ENCODE measurements at places on chromosomes 2 and 18.

DNA sequence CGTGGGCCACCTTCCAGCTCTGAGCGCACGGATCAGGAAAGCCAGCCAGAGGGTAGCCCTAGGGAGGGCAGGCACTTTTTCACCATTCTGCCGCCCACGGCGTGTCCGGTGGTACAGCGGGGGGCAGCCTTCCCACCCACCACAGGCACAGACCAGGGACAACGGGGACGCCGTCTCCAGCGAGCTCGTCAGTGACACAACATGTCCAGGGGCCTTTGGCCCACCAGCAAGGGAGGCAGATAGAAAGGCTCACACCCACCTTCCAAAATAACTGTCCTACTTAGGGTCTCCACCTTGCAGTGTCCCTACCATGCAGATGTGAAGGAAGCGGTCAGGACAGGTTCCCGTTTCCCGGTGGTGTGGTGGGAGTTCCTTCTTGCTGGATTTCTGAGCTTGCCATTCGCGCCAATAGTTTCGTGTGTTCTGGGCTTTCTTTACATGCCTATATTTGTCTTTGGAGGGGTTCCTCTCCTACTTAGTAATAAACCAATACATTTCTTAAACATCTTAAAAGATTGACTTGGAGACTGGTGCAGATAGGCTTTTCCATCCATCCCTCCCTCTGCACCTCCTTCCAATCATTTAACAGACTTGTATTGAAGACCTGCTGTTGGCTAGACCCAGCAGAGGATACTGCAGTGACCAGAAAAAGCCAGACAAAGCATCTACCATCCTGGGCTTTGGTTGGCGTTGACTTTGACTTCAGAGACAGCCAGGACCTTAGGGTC lies 872 bp downstream of the ASB1 start:
- no peak for DNase-seq

DNA sequence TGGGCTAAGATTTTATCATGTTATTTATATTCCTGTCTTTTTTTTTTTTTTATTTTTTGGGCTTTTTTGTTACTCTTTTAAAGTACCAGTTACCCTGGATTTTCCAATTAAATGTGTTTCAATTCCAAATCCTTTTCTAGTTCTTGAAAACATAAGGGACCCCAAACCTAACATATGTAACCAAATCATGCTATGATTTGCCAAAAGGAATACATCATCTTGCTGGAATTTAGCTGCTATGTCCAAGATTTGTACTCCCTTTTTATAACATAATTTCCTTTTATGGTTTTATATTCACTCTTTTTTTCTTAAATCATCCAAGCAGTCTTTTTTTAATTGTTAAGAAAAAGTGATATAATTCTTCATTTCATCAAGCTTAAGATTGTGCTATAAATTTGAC lies 60.9 kb upstream of the DSEL start:
- no peak for DNase-seq

DNA sequence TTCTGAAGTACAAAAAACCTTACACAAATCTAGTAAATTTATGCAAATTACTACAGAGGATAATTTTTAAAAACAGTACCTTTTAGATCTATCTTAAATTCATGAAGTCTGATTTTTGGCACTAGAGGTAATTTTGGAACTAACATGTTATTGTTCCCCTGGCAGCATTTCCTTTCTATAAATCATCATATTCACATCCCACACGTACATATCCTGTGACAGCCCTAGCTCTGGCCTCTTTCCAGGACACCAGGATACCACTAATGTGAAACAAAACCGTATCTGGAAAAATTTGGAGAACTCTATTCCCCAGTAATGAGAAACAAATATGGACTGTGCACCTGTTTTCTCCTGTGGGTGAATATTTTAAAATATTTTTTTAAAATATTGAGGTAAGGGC lies 14.0 kb upstream of the BIRC6 start:
- no peak for DNase-seq

- no peak for DNase-seq
Measured at GRCh38 chr2:137566387-137566786, 397.9 kb upstream of the HNMT start.

DNA sequence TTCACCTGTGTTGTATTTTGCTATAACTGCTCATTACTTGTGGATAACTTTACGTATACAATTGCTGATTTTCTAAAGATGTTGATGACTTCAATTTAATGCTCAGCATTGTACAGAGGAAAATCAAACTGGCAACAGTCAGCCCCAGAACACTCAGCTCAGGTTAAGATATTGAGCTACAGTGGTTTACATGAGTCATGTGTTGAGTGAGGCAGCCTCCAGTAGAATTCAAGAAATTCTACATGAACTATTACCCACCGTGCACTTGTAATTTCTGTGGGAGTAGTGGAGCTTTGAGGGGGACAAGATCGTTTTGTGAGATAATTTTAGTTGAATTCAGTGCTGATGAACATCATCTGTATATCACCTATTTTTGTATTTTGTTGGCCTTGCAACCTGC lies 292.3 kb downstream of the ALPK2 start:
- no peak for DNase-seq

GRCh38 chr2:227025510-227025909 lies 138.5 kb downstream of the COL4A4 start:
- DNase-seq, result no peak

DNA sequence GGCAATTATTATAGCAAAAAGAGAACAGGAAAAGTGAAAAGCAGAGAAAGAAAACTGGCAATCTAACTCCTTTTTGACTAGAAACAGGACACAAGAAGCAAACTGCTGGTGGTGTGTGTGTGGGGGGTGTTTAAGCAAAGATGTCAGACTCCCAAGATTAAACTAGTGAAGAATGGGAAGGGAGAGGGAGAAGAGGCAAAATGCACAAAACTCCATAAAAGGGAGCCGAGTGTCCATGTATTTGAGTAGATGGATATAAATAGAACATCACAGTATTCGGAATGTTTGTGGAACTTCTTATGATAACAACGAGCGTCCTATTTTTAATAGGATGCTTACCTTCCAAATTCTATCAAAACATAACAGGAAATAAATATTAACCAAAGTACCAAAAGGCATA lies 179.8 kb upstream of the TRIB2 start:
- DNase-seq, result no peak

DNA sequence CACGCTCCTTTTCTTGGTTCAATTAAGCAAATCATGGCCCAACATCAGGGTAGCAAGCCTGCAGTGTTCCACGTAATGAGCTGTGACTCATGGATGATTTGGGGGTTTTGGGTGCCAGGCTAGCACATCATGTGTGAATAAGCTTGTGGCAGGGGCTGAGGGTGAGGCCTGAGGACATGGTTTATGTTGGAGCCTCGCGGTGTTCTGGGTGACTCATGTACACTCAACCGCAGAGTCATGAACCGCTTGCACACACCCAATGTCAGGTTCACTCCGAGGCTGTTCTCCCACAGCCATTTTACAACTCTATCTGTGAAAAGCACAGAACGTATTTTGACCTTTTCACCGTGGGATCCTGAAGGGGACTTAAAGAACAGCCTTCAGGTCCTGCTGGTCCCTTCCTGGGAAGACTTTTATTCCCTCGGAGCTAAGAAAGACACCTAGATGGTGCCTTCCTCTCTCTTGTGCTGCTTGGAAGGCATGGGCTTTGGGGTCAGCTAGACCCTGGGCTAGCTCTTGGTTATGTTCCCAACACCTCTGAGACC lies 139.9 kb upstream of the ZEB2 start:
- peak; percentile 65 for DNase-seq

GRCh38 chr2:88563129-88563528 lies 64.1 kb downstream of the EIF2AK3 start:
- no peak for DNase-seq

DNA sequence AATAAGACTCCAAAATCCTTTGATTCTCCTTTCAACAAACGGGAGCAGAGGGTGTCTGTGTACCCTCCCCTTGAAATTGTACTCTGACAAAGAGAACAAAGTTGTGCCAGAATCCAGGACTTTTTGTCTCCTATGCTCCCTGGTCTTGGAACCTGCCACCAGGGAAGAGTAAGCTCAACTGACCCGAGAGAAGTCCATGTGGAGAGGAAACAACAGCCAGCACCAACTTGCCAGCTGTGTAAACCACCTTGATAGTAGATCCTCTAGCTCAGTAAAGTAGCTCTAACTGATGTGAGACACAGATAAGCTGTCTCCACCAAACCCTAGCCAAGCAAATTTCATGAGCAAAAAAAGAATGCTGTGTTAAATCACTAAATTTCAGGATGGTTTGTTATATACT lies 46.9 kb downstream of the LNPK start:
- DNase-seq, result no peak

GRCh38 chr18:43830947-43831346 lies 553.7 kb upstream of the SYT4 start:
- DNase-seq, result no peak

DNA sequence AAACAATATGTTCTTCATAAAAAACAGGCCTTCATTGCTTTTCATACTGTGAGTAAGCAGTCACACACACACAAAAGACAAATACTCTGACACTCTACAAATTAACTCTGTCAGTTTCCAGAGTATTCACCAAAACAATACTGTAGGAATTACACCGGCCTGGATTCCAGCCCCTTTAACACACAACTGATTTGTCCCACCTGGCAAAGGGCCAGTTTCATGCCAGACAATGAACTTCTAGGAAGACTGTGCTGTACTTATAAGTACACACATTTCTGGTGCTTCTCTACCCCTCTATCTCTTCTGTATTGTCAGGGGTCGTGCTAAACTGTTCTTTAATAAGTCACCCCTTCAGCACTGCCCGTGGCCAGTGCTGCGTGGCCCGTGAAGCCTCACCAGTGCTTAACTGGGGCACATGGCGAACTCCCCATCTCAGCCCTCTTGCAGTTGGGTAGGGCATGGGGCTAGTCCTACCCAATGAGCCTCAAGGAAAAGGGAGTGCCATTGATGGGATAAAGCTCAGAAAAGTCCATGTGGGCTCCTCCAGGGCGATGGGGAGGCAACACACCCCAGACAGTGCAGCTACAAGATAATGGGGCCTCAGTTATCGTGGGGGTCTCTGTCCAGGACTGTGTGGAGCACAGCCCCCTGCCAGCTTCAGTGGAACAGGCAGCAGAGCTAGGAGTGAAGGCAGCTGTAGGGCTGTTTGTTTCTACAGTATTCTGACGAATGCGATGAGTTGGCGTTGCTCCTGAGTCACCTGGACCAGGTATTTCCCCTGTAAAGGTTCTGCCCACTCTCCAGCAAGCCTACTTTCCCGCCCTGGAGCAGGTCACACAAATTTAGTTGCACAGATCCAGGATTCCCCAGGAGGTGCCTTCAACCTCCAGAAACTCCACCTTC lies 99.0 kb downstream of the SP3 start:
- DNase-seq, result no peak

- no peak for DNase-seq
Measured at GRCh38 chr18:39415471-39415870, 1849.9 kb upstream of the CELF4 start.

DNA sequence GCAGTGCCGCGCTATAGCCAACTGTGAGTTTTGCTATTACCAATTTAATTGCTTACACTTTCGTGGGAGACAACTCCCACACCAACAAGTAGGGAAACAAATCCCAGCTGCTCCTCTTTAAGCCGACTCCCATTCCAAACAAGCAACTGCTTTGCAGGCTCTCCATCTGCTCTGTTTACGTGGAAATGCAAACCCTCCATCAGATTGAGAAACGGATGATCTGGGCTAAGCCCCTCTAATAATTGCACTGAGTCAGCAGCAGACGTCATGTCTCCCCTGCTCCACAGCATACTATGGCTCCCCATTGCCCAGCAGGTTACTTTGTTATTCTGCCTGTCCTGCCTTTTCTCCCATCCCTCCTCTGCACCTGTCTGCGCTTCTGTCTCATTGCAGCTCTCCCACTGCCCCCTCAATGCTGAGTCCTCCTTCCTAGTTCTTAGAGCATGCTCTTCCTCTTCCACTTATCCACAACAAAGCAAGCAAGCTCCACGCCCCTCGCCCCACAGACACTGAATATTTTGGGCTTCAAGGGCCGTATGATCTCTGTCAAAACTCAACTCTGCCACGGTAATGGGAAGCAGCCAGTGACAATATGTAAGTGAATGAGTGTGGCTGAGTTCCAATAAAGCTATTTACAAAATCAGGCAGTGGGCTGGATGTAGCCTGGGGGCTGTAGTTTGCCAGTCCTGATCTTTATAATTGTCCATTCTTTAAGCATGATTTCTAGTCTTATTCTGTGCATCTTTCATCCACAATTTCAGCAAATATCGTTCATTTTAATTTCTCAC lies 39.5 kb upstream of the ARL4C start:
- DNase-seq, result no peak

- no peak for DNase-seq
Measured at GRCh38 chr2:164722616-164723338, 101.5 kb upstream of the GRB14 start.

- DNase-seq, result no peak
Measured at GRCh38 chr2:22894761-22895160, 490.2 kb upstream of the KLHL29 start.

DNA sequence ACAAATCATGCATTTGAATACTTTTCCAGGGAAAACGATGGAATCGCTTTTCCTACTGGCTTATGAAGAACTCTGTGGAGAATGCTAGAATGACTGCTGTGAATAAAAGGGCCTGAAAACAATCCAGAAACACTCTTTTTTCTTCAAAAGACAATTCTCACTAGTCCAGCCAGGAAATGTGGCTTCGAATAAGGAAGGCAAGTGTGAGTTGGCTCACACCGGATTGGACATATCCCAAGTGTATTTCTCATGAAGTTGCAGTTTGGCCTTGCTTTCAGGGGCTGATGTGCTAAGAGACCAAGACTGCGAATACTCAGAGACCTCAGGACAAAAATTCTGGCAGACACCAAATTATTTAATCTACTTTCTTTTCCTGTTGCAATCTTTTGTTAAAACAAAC lies 54.1 kb downstream of the FIGN start:
- no peak for DNase-seq

DNA sequence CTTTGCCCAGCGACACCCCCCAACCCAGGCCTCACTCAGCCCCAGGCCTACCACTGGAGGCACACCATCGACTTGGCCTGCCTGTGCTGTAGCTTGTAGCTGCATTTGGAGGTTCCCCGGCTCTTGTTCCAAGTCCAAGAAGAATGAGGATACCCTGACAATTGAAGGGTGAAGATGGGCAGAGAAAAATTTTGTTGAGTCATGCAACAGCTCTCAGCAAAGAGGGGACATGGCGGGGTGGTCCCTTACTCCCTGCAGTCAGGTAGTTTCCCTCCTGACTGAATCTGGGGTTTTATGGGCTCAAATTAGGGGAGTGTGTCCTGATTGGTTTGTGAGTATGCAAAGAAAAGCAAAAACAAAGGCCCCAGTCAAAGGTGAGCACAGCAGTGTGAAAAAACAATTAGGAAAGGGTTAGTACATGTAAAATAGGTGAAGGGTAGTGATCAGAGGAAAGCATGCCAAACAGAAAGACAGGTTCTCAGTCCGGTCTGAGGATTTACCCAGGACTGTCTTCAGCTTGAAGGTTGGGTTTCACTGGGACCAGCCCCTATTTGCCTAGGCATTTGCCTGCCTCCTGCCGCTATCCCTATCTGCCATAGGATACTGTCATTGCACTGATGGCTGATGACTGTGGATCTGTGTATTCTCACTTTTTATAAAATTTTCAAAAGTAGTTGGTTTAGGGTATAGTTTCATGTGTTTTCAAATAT lies 316.4 kb upstream of the RND3 start:
- no peak for DNase-seq

- peak; percentile 66 for DNase-seq
Measured at GRCh38 chr18:3596637-3597384, 146.8 kb downstream of the TGIF1 start.

All from activated naive CD4-positive, alpha-beta T cell treated with Interleukin-2 at 50 U/mL for 16 hours (primary cell).